Fibroblast of lung (primary cell): ENCODE measurements at places on chromosomes 6 and 20.

DNA sequence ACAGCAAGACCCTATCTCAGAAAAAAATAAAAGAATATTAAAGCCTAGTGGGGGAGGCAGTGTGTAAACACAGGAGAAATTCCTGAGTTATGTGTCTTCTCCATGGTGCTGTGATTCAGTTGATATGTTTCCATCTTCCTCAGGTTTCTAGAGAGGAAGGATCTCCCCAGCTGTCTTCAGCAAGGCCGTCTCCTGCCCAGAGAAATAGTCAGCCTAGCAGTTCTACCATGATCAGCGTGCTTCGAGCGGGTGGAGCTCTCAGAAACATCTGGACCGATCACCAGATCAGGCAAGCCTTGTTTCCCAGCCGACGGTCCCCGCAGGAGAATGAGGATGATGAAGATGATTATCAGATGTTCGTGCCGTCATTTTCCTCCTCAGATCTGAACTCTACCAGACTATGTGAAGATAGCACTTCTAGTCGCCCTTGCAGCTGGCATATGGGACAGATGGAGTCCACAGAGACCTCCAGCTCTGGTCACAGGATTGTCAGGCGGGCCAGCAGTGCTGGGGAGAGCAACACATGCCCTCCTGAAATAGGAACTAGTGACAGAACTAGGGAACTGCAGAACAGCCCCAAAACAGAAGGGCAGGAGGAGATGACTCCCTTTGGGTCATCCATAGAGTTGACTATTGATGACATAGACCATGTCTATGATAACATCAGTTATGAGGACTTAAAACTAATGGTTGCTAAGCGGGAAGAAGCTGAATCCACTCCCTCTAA, 34.9 kb upstream of the MTHFD1L start:
- DNase-seq = no peak

DNA sequence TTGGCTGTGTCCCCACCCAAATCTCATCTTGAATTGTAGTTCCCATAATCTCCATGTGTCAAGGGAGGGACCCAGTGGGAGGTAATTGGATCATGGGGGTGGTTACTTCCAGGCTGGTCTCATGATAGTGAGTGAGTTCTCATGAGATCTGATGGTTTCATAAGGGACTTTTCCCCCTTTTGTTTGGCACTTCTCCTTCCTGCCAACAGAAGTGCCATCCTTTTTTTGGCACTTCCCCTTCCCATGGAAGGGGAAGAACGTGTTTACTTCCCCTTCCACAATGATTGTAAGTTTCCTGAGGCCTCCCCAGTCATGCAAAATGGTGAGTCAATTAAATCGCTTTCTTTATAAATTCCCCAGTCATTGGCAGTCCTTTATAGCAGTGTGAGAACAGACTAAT, 18.0 kb upstream of the PI3 start:
- no peak for DNase-seq

DNA sequence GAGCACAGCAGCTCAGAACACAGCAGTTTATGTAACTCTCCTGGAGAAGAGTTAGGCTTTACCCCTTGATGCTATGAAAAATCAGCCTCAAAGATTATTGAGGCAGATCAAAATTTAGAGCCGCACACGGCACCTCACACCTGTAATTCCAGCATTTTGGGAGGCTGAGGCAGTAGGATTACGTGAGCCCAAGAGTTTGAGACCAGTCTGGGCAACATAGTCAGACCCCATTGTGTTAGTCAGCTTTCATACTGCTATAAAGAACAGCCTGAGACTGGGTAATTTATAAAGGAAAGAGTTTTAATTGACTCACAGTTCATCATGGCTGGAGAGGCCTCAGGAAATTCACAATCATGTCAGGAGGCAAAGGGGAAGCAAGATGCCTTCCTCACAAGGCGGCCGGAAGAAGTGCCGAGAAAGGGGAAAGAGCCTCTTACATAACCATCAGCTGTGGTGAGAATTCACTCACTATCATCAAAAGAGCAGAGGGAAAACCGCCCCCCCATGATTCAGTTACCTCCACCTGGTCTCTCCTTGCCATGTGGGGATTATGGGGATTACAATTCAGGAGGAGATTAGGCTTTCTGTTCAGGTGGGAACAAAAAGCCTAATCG, 87.7 kb downstream of the SGK1 start:
- no peak for DNase-seq

- peak; percentile 62 for DNase-seq
Observed at GRCh38 chr6:112579601-112580000, 232.5 kb downstream of the RFPL4B start.

DNA sequence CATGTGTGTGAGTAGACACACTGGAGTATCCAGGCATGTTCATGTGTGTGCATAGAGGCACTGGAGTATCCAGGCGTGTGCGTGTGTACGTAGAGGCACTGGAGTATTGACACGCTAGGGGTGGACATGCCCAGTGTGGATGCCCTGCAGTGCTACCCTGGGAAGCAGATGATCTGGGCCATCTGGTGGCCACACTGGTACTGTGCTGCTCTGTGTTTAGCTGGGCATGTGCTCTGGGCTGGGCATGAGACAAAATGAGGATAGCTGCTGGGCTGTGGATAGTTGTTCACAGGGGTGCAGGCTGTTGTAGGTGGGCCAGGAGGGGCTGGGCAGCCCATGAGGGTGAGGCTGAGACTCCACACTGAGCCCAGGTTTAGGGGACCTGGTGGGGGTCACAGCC, 24.0 kb upstream of the NPBWR2 start:
- DNase-seq = no peak

DNA sequence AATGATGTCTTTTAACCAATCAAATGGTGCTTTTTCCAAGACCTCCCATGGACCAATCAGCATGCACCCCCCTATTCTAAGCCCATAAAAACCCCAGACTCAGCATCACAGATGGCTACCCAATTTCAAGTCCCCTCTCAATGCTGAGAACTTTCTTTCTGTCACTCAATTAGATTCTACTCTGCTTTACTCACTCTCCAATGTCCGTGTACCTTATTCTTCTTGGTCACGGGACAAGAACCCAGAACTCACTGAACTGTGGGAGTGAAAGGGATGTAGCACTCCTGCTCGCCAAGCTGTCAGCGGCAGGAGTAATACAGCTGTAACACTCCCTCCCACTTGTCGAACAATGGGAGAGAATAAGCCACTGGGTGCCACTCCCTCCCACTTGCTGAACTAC, 20.8 kb upstream of the MAP7 start:
- no peak for DNase-seq
